ENCODE measurements at places on chromosomes 12 and 14. TPM values are rescaled to one million over a fixed set of nuclear protein-coding genes. Genes with fewer than 3 reads are reported as not detected.

RFX4 gene
- total RNA-seq = not detected

AGAP2 gene
- 9.1 TPM for total RNA-seq

FITM1 gene
- 3.9 TPM for total RNA-seq

GPX2 gene
- 115 TPM for total RNA-seq

GRCh38 chr12:75205558-75205957, 4.1 kb downstream of the KCNC2 start:
- no peak for DNase-seq

DNA sequence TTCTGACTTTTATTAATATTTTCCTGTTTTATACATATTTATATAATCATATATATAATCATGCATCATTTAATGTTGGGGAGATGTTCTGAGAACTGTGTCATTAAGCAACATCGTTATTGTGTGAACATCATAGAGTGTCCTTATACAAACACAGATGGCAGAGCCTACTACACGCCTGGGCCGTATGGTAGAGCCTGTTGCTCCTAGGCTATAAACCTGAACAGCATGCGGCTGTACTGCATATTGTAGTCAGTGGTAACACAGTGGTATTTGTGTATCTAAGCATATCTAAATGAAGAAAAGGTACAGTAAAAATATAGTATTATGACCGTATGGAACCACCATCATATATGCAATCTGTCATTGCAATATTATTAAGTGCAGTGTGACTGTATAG, 44.7 kb upstream of the BCL7A start:
- no peak for DNase-seq

GRCh38 chr12:49020441-49020840, 1.9 kb upstream of the PRKAG1 start:
- no peak for DNase-seq

- DNase-seq = no peak
Measured at GRCh38 chr12:18546399-18546798, 191.4 kb downstream of the PLCZ1 start.

GRCh38 chr14:95741038-95741490, 27.1 kb upstream of the TCL1A start:
- no peak for DNase-seq

DNA sequence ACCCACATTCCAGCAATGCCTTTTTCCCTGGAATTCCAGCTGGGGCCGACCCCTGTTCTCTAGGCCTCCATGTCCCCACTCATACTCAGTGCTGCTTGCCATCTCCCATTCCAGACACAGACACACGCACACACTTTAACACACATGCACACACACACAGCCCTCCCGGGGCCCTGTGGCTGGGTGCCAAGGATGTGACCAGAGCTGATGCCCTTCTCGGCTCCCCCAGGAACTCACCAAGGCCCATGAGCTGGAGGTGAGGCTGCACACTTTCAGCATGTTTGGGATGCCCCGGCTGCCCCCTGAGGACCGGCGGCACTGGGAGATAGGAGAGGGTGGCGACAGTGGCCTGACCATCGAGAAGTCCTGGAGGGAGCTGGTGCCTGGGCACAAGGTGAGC, 4.3 kb downstream of the PLEKHG6 start:
- DNase-seq = no peak

DNA sequence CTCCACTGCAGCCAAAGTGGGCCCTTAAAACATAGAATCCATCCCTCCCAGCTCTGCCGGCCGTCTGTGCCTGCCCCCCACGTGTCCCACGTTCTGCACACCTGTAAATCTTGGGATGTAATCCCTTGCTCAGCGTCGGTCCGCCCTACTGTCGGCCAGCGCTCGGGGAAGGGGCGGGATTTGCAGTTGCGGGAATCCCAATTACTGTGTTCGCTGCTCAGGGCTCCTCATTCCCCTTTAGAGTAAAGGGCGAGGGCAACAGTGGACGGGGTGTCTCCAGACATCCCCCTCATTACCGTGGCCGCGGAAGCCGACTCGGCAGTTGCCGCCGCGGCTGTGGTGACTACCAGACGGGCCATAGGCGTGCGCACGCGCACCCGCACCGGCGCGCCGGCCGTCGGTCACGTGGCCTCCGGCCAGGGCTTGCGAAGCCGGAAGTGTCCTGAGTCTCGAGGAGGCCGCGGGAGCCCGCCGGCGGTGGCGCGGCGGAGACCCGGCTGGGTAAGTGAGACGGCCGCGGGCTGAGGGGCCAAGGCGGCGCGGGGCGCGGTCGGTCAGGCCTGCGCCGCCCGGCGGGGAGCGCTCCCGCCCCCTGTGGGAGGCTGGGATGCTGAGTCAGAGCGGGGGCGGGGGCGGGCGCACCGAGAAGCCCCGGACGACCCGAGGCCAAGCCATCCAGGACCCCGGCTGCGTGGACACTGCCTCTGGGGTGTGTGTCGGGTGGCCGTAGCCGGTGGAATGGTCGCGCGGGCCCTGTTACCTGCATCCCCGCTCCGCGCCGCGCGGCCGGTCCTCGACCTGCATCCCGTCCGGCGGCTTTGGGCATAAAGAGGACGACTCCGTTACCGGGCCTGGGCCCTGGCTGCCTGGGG, at the start of gene TBK1:
TSS of gene TBK1 (plus strand) at position 434 of the 872 bp plus-strand sequence. CDS start 3,751 bp downstream, outside the sequence.
- peak; percentile 94 for DNase-seq

DNA sequence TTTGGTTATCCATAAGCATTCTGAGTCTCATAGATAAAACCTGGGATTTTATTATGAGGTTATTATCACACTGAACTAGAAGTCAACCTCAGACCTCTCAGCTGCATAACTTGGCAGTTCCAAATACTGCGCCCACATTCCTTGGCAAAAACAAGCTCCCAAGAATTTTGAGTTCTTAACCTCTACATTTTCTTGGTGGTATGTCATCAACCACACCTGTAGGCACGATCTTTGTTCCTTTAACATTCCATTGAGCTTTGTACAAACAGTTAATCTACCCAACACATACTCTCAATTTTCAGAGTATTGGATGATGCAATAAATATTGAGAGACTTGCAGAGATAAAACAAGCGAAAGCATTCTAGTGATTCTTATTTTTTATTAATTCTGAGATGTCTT, 371.8 kb upstream of the PRICKLE1 start:
- DNase-seq = no peak

GRCh38 chr14:53715193-53715721, 241.4 kb downstream of the BMP4 start:
- DNase-seq = no peak
